Iris pigment epithelial cell (primary cell): ENCODE measurements at places on chromosomes 4 and X.

DNA sequence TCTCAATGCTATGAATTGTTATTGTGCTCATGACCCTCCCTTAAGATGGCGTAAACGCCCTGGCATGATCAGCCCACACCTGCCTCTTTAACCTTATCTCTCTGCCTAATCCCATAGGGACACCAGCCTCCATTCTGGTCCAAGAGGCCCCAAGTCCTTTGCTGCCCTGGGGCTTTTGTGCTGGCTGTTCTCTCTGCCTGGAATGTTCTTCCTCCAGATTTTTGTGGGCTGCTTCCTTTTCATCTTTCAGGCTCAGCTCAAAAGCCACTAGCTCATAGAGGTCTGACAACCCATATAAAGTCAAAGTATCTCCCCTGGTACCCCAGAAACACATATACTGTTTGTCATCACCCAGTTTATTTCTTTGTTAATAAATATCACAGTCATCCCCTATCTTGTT lies 42.4 kb downstream of the APLN start:
- no peak for DNase-seq

DNA sequence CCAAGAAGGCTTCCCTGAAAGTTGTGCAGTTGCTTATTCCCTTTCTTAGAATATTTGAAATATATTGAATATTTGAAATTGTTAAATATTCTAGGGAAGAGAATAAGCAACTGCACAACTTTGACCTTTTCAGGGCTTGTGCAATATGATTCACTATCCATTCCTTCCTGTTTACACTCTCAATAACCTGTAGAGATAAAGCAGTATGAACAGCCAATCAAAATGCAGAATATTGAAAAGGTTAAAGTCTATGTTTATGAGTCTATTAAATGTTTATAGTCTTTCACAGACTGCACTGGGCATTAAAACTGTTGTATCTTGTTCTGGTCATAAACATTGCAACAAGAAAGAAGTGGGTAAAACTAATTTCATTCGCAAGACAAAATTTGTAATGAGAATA lies 13.8 kb downstream of the POU3F4 start:
- DNase-seq: no peak

DNA sequence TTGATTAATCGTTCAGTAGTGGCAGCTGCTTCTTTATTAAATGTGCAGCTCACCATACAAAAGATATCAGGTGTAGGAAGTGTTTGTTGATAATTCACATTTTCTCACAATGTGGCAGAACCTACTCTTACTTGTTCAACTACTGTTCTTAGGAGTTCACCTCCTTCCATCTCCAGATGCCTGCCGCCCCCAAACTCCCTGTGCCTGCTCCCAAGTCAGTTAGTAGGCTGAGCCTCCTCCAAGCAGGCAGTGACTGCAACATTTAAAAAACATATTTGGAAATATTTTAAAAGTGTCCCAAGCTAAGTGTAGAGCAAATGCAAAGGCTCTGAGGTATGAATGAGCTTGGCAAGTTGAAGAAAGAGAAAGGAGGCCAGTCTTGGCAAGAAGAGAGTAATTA lies 100.2 kb downstream of the AFF2 start:
- DNase-seq: no peak

DNA sequence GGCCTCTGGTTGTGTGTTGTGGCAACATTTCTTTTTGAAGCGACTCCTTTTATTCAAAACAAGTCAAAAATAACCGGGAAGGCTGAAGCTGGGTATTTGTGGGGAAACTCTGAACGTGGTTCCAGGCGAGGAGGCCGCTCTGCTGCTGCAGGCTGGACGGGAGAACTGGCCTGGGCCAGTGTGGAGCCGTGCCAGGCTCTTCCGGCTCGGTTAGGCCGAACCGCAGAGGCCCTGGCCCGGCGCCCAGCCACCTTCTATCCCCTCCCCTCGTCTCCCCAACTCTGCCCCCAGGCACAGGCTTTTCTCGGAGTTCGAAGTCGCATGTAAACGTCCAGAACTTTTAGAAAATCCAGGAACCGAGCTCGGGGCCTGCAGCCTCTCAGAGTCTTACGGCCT lies 2.4 kb upstream of the BCOR start:
- DNase-seq: peak; percentile 50

GRCh38 chrX:140701480-140701879 lies 8.1 kb upstream of the LINC00632 start:
- DNase-seq: peak; percentile 15

- DNase-seq: peak; percentile 54
Measured at GRCh38 chrX:3527811-3528210, 181.4 kb upstream of the MXRA5 start.

GRCh38 chr4:109969919-109970318 lies 57.2 kb downstream of the EGF start:
- no peak for DNase-seq

GRCh38 chrX:149572743-149573142 lies 14.5 kb downstream of the MAGEA9B start:
- no peak for DNase-seq

GRCh38 chr4:18751083-18751482 lies 729.5 kb upstream of the LCORL start:
- DNase-seq: no peak

DNA sequence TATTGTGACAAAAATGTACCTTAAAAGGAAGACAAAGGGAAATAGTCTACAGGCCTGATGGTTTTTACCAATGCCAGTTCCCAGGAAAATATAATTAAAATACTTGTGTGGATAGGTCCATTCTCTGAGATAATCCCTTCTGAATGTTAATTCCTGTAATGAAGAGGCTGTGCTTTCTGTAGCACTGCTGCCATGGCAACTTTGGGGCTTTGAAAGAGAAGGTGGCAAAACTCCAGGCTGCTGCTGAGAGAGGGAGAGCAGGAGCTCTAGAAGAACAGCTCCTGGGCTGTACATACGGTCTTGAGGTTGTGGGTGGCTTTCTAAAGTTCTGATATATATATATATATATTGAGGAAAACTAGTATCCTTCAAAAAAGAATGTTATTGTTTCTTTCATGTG lies 125.4 kb downstream of the PDLIM5 start:
- peak; percentile 77 for DNase-seq

GRCh38 chrX:12866451-12867377 lies at the start of gene TLR7:
TLR7 (plus strand) TSS chrX:12867072; CDS start chrX:12867579, 507 bp downstream.
- DNase-seq: no peak

GRCh38 chr4:100009490-100009889 lies 59.4 kb upstream of the H2AZ1 start:
- DNase-seq: no peak

GRCh38 chr4:26179316-26179760 lies 141.5 kb upstream of the RBPJ start:
- no peak for DNase-seq

DNA sequence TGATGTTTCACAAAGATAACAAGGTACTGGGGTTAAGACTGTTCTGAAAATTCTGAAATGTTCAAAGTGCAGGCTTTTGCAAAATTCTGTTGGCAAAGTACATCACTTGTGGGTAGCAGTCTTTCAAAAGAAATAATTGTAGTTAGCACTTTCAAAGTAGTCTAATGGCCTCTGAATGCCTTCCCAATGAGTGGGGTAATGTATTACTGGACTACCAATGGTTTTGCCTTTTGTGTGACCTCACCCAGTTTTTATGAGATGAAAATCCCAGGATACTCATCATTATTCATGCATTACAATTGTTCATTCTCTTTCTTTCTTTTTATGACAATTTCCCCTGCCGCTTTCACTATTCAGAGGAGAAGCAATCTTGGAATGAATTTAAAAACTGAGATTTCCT lies 686.1 kb downstream of the GLUD2 start:
- no peak for DNase-seq

GRCh38 chrX:110568441-110568840 lies 209.8 kb downstream of the RTL9 start:
- DNase-seq: no peak

DNA sequence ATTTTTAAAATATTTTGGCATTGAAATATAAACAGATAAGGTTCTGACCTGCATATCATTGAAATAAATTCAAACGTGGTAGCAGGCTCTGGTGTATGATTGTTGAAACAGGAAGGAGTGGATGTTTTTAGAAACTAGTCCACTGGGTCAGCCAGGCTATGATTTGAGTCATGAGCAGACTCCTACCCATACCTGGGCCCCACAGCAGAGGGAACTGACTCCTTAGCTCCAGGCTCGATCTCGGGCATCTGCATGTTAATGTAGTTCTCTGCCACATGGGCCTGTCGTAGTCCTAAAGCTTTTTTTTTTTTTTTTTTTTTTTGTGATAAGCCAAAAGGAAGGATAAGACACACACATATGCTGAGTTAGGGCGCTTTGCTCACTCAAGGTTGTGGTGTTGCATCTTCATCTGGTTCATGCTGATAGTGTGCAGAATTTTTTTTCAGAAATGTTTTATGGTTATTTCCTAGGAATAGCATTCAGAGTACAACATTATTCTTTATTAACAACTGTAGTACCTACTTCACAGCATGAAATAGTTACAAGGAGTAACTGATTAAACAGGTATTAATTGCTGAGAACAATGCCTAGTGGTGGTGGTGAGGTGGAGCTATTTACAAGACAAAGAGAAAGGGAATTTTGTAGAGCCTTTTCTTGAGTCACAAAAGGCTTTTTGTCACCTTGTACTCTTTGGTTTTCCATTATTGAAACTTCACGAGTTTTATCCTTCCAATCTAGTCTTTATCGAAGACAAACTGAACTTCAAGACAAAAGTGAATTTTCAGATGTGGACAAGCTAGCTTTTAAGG lies 27.3 kb downstream of the OFD1 start:
- DNase-seq: peak; percentile 39

DNA sequence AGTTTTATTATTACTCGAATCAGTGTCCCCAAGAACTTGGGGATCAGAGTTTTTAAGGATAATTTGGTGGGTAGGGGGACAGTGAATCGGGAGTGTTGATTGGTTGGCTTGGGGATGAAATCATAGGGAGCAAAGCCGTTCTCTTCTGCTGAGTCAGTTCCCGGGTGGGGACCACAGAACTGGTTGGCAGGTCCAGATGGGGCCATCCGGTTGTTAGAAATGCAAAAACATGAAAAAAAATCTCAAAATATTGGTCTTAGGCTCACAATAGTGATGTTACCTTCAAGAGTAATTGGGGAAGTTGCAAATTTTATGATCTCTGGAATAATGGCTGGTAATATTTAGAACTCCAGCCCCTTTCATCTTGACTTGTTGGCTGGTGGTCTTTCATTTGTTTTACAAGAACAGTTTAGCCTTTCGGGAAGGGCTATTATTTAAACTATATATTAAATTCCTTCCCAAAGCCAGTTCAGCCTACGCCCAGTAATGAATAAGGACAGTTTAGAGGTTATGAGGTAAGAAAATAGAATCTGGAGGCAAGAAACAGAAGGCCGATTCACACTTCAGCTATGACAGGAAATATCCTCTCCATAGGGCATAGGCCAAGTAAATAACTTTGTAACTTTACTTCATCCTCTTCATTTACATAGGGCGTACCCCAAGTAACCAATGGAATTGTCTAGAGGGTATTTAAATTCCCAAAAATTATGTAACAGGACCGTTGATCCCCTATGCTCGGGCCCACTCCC lies 164.1 kb upstream of the STS start:
- no peak for DNase-seq

GRCh38 chr4:82745173-82745842 lies 53.3 kb downstream of the SCD5 start:
- peak; percentile 89 for DNase-seq

DNA sequence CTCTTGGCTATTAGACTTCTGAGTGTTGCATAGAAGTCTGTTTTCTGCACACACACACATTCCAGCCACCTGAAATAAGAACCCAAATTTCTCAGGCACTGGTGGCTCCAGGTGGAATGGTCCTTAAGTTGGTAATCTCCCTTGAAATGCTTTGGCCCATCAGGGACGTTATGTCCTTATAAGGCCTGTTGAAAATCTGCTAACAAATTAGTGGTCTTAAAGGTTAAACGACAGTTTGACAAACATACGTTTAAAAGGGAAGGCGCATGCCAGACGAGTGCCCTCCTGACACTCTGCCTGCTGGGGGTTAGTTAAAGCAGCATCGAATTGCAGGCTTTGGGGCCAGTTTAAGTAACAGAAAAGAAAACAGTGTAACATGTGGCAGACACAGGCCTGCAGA lies 125.0 kb downstream of the TBX22 start:
- DNase-seq: no peak

DNA sequence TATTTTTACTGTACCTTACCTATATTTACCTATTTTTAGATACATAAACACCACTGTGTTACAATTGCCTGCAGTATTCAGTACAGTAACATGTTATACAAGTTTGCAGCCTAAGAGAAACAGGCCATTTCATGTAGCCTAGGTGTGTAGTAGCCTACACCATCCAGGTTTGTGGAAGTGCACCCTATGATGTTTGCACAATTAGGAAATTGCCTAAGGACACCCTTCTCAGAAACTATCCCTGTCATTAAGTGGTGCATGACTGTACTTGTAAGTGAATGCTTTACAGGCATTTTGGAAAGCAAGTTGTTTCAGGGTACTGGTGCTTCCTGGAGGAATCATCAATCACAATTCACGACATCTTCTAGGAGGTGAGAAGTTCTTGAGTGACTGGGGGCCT lies 991.8 kb upstream of the SLIT2 start:
- DNase-seq: no peak

DNA sequence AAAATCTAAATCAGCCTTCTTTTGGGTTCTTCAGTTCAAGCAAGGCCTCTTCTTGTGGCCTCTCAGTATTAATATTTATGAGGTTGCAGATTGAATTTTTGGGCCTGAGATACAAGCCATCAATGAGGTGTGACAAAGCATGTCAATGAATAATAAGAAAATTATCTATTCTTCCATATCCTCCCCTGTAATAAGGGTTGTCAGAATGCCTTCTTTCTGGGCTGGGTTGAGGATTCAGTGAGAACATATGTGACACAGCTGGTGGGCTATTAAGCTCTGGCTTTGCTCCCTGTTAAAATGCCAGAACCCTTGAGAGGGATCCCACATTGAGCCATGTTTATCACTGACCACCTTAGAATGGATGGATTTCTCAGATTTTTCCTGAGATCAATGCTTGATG lies 187.2 kb downstream of the AR start:
- DNase-seq: no peak

DNA sequence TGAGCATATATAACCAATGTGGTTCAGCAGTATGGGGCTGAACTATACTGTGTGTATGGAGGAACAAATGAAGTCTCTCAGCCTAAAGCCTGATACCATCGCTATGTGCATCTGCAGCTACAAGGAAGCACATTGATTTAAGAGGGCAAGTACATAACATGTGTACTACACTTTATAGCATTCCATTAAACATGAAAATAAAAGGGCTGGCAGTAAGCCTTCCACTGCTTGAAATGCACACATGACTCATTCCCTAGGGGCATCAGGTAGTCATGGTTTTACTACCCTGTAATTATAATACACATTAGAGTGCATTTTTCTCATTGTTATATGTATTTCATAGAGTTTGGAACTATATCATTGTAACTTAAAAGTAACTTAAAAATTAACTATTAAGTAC lies 51.2 kb downstream of the SMARCA1 start:
- DNase-seq: peak; percentile 17

GRCh38 chrX:139929876-139930275 lies 3.0 kb downstream of the ATP11C start:
- DNase-seq: no peak

DNA sequence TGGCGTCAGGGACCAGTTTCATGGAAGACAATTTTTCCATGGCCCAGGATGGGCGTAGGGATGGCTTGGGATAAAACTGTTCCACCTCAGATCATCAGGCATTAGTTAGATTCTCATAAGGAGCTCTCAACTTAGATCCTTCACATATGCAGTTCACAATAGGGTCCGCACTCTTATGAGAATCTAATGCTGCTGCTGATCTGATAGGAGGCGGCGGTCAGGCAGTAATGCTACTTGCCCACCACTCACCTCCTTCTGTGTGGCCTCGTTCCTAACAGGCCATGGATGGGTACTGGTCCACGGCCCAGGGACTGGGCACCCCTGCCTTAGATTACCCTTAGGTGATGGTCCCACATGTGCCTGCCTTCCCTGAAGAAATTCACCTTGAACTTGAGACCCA lies 28.8 kb upstream of the ENPP6 start:
- DNase-seq: no peak
